ENCODE measurements at places on chromosomes 2 and 18.

GRCh38 chr2:237968048-237968862, 1.4 kb downstream of the UBE2F start:
- DNase-seq, result no peak

- DNase-seq, result no peak
Observed at GRCh38 chr18:21733011-21733410, 7.6 kb upstream of the MIB1 start.

- DNase-seq, result no peak
Observed at GRCh38 chr2:164706522-164706921, 85.2 kb upstream of the GRB14 start.

DNA sequence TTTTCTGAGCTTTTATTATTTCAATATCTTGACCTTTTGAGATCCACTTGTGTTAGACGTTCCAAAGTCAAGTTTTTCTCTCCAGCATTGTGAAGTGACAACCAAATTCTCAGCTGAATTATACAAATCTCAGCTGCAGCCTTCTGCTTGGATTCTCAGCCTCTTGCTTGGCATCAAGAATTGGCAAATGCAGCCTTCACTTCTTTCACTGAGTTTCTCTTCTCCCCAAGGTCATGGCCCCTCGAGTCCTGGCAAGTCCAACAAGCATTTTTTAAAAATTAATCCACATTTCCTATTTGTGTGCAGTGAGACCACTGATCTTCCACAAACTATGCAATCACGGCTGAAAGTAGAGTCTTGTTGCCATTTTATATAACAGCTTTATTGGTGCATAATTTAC, 23.4 kb upstream of the SMIM21 start:
- no peak for DNase-seq

DNA sequence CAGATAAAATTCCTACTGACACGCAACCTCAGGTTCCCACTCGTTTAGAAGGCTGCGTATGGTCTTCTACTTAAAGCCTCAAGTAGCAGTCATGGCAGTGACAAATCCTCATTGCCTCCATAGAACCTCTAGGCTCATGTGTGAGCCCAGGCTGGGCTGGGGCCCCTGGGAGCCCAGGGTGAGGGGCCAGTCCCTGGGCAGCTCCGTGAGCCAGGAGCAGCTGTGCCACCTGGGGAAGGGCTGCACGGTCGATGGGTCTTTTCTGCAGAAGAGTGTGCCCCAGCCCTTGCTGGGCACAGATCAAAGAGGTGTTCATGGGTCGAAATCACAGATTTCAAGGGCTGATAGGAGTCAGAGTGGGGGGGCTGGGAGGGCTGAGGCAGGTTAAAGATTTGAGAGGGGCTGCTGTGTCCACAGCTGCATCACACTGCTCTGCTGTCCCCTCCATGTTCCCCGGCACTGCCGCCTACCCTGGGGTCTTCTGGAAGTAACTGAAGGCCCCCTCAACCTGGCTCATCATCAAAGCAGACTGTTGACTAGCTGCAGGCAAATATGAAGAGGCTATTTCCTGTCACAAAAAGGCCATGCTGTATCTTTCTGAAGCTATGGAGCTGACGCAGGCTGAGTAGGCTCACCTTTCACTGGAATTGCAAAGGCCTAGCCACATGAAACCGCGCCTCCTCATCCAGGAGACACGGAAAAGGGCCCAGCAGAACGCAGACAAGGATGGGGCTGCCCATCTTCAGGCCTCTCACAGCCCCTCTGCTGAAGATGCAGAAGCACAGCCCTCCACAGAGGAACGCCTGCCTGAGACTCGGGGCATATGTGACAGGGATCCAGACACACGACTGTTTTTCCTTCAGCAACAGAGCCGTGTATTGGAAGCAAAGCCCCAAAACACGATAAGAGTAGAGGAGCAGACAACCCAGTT, 35.7 kb upstream of the ALPP start:
- no peak for DNase-seq

- DNase-seq, result no peak
Observed at GRCh38 chr2:74033375-74033774, 48.7 kb downstream of the TET3 start.

- peak; percentile 46 for DNase-seq
Observed at GRCh38 chr2:219626540-219626939, 890 bp upstream of the SLC4A3 start.

- no peak for DNase-seq
Observed at GRCh38 chr18:65206551-65207260, 544.1 kb upstream of the CDH7 start.

GRCh38 chr2:196876364-196876763, 50.1 kb downstream of the PGAP1 start:
- DNase-seq, result no peak

GRCh38 chr18:361100-361732, 93.4 kb upstream of the THOC1 start:
- DNase-seq, result no peak

DNA sequence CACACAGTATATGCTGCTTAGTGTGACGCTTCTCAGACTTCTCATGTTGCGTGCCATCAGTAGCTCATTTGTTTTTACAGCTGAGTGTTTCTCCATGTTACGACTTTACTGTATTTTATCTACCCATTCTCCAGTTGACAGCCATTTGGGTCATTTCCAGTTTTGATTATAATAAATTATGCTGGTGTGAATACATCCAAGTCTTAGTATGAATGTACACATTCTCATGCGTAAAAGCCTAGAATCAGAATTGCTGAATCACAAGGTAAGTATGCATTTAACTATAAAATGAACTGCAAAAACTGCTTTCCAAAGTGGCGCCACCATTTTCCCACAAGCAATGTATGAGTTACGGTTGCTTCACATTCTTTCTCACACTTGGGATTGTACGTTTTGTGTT, 184.2 kb upstream of the SLC35G4 start:
- no peak for DNase-seq

- no peak for DNase-seq
Observed at GRCh38 chr2:218782528-218782844, 539 bp downstream of the CYP27A1 start.

DNA sequence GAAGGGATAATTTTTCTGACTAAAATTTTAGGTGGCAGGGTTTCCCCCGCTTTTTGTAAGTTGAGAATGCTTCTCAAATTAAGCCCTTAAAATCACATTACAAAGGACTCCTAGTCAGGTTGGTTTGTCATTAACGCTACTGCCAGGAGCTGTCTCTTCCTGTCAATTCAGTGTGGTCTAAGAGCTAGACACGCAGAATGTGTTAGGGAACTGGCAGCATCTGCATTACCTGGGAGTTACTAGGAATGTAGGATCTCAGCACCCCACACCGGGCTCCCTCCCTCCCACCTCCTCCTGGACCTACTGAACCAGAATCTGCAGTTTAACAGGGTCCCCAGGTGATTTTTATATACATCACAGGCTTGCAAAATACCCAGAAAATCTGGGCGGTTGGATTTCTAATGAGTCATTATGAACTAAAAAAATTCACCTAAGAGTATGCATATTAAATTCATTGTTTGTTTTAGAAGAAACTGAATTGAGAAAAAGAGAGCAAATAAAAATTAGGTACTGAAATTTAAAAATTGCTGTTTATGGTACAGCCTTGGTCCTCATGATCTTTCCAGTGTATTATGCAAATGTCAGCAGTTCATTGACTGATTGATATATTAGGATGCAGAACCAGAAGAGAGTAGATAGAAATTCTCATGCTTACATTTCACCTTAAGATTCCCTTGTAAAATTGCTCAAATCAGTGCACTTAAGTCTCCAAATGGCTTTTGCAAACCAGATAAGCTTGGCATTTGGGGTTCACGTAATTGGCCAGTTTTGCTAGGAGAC, 130.9 kb upstream of the ITGA6 start:
- no peak for DNase-seq

GRCh38 chr2:120568975-120569268, 166.7 kb upstream of the GLI2 start:
- no peak for DNase-seq

DNA sequence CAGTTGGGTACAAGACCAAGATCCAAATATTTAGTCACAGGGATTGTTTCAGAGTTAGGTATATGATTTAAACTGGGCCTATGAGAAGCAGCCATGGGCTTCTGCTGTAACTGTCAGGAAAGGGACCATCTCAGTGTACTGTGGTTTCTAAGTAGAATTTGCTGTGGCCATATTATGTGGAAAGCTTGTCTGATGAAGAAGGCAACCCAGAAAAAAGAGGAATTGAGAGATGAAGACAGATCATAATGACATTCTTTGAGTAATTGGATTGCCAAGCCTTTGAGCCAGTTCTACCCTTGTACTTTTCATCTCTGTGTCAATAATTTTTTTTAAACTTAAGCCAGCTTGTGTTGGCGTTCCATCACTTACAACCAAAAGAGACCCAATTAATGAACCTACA, 259.6 kb downstream of the NUP35 start:
- no peak for DNase-seq

DNA sequence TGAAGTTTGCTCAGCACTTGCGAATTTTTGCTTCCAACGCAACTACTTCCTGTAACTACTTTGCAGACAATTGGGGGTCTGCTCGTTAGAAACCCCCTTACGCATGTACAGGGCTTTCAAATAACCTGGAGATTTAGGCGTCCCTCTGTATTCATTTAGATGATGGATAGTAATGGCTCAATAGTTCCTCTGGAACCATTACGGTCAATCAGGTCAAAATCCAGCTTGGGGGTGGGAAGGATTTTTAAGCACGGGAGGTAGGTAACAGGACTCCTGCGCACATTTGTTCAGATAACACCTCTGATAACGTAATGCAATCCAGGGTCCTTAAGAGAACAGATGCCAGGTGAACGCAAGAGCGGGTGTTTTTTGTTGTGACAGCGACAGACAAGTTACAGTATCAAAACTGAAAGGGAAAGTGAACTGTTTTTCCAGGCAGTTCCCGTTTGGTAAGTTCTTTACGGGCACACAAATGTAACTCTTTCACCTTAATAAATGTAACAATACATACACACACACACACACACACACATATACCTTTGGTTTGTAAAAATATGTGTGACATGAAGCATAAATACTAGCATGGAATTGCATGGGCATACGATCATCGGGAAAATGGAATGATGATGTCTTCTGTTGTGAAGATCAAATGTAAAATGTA, 3.8 kb upstream of the OSR1 start:
- DNase-seq, result peak; percentile 62

DNA sequence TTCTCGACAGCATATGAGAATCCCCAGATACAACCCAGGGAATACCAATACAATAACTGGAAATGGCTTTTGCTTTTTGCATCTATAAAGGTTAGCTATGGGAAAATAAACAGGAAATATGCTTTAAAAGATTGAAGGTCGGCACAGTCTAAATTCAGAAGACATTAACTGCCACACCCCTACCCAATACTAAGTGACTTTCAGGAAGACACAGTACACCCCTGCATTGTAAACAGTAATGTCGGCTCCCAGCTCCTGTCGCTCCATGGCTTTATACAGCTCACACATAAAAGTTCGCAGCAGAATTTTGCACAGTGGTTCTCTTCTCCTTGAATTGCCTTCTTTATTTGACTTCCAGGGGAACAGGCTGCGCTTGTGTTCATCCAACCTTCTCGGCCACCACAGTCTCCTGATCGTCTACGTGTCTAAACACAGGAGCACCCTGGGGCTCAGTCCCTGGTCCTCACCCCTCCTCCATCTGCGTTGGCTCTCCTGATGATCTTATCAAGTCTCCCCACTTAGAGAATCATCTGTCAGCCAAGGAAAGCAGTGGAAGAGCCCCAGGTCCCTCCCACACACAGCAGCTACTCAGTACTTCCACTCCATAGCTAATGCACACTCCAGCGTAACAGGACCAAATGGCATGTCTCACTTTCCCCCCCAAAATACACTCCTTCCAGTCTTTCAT, 22.7 kb downstream of the CYB5A start:
- DNase-seq, result no peak

DNA sequence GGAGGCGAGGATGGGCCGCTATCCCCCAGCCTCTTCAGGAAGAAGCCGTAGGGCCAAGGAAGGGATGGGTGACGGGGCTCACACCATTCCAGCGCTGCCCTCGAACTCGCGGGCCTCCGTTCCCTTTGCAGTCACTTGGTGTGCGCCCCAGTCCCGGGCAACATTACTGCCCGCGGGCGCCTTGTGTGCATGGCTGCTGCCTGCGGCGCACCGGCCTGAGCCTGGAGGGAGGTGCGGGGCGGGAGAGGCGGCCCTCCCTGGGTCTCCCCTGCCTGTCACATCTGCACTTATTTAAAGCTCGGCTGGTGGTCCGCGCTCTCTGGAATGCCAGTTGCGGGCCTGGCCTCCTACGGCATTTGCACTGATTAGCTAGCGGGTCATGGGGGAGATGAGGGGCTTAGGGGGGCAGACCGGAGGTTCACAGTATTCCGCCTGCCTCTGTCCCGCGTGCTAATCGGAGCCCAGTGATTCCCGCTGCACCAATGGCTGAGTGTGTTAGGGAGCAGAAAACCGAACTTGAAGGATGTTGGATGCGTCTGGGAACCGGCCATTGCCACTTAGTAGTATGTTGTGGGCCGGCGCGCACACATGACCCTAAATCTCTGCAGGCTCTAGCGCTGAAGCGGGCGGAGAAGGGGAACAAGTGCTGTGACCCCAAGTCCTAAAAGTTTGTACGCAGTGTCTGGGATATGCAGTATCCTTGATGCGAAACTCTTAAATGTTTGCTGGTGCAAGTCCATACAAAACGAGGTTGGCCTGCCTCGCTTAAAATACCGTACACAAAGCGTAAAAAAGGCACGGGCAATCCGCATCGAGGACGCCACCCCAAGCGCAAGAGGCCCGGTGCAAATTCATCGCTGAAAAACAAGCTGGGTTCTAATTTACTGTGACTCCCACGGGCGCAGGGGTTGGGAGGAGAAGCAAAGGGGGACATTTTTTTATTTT, 161.2 kb upstream of the SIX2 start:
- peak; percentile 72 for DNase-seq

DNA sequence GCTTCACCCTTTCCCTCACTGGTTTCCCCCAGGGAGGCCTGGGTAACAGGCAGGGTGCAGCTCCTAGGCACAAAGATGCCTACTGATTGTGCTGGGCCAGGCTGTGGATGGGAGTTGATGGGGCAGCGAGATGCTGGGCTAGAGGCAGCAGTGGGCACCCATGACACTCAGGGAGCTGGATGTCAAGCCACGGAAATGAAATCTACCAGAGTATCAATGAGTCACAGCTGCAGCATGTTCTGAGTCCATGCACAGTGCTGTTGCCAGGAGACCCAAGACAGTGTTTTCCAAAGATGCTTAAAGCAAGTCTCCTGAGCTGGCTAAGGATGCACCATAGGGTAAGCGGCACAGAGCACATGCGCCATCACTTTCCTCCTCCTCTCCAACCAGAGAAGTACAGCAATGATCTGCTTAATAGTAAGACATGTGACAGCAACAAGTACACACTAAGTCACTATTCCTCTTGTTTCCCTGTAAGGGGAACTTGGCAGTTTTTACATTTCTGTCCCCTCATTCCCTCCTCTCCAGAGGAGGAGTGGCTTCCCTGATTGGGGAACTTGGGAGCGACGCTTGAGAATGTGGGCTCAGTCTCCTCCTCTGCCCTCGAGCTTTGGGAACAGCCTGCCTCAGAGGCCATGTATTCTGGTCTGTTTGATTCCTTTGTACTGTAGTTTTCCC, 57.2 kb downstream of the CDC42EP3 start:
- no peak for DNase-seq
